Activated gamma-delta T cell treated with anti-CD3 and anti-CD28 coated beads, Interleukin-2, amount 50 U/mL, for 16 hours (primary cell): ENCODE measurements at places on chromosomes 7 and 10.

- DNase-seq, result no peak
Observed at GRCh38 chr7:108093341-108093740, 36.8 kb downstream of the LAMB4 start.

DNA sequence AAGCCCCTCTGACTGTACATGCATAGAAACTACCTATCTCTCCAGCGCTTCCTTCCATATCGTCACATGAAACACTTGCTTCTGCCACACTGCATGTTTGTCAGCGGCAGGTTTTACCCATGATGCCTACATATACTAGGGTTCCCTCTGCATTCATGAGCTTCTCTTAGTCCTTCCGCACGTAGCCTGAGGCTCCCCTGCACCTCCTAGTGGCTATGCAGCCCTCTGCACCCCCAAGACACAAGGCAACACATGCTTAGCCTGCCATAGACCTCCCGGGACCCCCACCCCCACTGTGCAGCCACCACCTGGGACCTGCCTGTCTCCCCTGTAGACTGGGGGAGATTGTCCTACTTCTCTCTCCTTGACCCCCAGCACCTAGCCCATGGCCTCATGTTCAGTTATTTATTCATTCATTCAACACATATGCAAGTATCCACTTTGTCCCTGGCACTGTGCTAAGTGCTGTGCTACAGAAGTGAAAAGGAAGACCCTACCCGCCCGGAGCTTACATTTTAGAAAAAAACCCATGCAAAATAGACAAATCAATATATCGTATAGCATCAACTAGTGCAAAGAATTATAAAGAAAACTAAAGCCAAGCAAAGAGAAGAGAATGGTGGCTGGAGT is 23.5 kb downstream of the TMEM273 start:
- DNase-seq, result peak; percentile 7

DNA sequence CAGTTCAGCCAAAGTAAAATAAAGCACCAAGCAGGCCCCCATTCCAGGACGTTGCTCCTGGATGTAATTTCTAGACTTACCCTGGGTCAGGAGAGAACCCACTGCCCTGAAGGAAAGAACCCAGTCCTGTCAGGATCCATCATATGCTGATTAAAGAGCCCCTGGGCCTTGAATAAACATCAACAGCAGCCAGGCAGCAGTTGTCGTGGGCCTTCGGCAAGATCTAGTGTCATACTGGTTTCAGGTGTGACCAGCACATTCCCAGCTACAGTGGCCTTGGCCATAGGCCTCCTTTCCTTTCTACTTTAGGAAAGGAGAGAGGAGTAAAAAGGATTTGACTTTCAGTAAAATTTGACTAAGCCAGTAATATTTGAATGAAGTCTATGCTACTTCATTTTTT is 289.1 kb upstream of the CACNA2D1 start:
- no peak for DNase-seq

DNA sequence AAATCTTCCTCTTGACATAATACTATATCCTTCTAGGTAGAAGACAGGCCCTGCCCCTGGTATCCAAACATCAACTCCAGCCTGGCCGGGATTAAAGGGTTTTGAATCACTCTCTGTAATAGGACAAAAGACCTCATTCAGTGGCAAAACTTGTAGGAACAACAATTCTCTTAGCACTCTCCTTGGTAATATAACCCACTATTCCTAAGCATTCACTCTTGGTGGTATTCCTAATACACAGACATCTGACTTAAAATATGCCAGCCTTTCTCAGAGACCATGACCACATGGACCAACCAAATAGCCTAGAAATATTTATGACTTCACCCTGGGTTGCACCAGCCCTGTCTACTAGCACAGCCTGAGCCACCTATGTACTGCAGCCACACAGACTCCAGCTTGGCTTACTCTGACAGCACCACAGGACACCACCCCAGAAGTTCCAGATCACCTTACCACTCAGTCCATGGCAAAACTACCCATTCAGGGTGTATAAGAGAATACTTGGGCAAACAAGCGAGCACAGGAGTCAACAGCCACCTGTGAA is 244.9 kb upstream of the NEBL start:
- DNase-seq, result no peak

DNA sequence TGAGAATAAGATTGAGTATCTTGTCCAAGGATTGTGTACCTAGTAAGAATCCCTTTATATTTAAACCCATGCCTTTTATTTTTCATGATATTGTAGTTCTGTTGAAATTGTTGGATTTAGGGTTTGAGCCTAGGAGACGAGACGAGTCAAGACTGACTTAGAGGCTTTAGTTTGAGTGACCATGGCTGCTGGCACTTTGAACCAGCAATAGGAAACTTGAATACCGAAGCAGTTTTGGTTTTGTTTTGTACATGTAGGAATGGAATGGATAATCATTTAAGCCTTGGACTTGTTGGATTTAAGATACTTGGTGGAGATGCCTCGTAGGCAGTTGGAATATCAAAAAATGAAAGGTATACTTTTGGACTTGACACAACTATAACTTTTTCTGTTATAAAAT is 229.0 kb downstream of the BICC1 start:
- DNase-seq, result no peak

DNA sequence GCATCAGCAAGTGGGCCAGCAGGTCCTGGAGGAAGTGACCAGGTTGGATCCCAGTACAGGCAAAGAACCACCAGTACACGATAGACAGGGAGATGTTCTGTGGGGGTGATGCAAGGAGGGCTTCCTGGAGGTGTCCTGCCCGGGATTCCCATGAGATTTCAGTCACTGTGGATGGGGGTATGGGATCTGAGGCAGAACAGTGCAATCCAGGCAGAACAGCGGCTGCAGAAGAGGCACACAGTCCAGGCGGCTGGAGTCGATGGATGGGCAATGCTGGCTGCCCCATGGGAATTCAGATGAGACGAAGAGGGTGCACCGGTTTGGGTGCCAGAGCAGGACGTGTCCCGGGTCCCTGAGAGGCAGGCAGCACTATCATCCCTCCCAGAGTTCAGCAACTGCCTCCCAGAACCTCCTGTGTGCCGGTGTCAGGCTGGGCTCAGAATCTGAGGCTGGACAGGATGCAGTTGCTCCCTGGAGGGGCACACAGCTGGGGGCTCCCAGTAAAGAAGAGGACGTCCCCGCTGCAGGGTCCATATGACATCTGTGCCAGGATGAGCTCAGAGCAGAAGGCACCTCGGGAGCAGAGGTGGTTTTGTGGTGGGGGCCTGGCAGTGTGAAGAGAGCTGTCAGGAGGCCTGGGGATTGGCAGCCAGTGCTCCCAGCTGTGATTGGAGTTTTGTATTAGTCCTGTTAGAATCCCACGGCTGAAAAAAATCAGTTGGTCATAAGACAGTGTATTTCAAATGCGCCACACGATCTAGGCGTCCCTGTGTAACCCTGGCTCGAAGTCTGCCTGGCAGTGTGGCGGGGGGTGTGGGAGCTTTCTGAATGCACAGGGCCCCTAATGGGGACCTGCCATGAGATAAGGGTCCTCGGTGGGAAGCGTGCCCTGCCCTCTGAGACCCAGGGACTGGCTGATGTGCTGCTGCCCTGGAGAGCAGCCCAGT is 3.2 kb downstream of the KNDC1 start:
- no peak for DNase-seq

GRCh38 chr10:107043461-107043860 is 121.0 kb downstream of the SORCS1 start:
- DNase-seq, result no peak

DNA sequence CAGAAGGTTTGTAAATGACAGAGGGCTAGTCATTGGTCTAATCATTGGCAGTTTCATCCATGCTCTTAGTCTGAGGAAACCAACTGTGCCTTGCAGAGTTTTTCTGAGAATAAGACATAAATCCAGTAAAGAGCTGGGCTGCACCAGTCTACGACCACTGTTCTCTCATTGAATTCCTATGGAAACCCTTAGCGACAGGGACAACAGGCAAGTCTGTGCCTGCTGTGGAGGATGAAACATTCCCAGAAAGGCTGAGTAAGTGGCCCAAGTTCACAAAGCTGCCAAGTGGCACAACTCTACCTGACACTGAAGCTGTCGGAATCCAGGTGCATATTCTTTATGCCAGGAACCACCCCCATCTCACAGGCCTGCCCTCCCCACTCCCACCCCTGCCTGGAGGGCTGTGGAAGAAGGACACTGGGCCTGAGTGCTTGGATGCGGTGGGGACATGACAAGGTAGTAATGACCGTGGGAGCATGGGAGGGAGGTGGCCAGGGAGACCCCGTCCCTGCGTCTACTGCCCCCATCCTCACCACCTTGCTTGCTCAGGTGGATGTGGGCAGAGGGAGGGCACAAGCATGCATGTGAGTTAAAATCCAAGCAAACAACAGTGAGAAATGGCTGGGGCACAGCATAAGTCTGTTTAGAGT is 58.0 kb downstream of the VSTM4 start:
- DNase-seq, result no peak

GRCh38 chr7:158000160-158000559 is 587.5 kb downstream of the PTPRN2 start:
- no peak for DNase-seq

DNA sequence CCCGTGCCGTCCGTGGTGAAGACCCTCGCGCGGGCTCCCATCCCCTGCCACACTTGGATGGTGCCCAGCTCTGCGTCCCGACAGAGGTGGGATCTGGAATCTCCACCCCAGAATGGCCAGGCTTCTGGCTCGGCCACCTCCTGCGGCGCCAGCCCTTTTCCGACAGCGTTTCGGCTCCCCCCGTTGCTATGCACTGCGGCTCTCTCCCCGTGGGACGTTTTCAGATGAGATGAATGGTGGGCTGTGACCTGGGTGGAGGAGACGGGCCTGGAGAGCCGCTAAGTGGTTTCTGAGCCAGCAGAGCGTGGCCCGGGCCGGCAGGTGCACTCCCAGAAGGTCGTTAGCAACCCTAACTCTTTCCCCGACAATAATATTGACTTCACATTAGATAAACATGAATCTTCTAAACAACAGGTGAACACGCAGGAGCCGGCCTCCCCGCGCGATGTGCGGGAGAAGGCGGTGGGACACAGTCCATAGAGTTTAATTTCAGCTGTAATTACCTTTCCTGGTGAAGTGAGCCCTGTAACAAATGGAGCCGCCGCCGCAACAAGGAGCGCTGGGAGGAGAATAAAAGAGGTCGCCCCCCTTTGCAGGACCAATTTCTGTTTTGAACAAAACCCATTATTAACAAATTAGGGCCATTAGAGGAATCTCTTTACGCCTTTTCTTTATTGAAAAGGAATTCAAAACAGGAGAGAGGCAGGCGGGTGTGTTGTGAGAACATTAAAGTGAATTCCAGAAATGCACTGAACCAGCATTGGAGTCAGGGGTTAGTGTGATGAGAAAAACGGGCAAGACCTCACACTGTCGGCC is 294.3 kb upstream of the PFKP start:
- no peak for DNase-seq

DNA sequence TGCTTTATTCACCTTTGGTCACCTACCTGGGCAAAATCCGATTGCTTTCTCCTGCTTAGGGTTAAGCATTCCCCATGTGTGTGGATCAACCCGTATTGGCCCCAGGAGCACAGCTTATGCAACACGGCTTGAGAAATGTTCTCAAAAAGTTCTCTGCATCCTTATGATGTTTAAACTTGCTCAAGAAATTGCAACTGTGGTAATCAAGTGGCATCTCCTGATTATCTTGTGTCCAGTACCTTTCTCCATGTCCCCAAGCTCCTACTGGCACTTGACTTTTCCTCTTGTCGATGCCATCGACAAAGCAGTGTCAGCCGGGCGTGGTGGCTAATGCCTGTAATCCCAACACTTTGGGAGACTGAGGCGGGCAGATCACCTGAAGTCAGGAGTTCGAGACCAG is 4.7 kb upstream of the PKD2L1 start:
- no peak for DNase-seq

DNA sequence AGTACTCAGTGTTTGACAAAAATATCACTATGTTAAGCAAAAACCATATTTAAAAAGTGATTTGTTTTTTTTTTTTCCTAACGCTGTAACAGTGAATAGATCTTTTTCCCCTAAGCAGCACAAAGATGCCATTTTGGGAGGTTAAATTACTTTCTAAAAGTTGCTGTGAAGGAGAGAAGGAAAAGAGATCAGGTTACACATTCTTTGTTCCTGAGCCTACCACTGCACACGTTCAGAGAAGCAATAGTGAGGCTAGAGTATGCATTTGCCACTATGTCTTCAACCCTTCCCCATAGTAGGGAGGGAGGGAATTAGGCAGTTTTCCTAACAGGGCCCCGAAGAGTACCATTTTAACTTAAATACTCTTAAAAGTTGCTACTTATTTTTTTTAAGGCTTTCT is 38.9 kb downstream of the BMPR1A start:
- no peak for DNase-seq

DNA sequence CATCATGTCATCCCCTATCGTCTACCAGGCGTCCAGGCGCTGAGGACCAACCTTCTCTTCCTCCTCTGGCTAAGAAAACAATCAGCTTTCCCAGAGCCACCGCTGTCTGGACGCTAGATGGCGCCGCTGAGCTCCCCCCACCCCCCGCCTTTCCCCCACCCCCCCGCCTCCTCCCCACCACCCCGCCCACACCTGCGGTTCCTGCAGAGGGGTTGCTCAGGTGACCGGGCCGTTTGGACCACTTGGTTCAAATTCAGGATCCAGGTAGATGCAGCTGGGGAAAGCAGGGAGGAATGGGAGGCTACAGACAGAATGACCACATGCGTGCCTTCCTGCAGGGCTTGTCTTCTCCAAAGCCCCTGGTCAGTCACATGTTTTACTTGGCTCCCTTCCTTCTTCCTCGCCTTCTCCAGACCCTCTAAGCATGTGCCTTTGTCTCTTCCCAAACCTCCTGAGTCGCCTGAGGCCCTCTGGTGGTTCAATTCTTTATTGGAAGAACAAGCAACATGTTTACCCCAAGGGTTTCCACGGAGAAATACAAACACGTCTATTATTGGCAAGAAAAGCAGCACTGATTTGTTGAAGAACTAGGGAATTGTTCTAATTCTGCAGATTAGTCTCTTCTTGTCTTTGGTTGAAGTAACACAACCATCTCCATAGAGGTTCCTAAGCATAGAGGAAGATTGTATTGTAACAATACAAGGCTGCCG is 24.7 kb downstream of the AOC1 start:
- peak; percentile 20 for DNase-seq

- DNase-seq, result no peak
Observed at GRCh38 chr10:28545967-28546644, 13.2 kb downstream of the WAC start.

GRCh38 chr7:28954471-28954870 is 3.7 kb downstream of the TRIL start:
- no peak for DNase-seq

GRCh38 chr7:159031135-159031701 is 113.4 kb downstream of the VIPR2 start:
- DNase-seq, result no peak

- no peak for DNase-seq
Observed at GRCh38 chr7:92669616-92670165, 79.5 kb upstream of the FAM133B start.

GRCh38 chr10:73873142-73873837 is 1.1 kb downstream of the CAMK2G start:
- no peak for DNase-seq

GRCh38 chr10:123213192-123213591 is 59.0 kb downstream of the BUB3 start:
- DNase-seq, result no peak

- no peak for DNase-seq
Observed at GRCh38 chr7:77811516-77812289, 13.1 kb downstream of the PHTF2 start.
